IMR-90 (cell line): ENCODE measurements at places on chromosomes 12 and 14. TPM values are rescaled to one million over a fixed set of nuclear protein-coding genes. Genes with fewer than 3 reads are reported as not detected.
A peak's percentile ranks its signal among the peaks of the same experiment; 100 is the strongest.

OTX2 gene
- not detected in 2 replicates for total RNA-seq

NKX2-8 gene
- not detected in 2 replicates for total RNA-seq

ZC2HC1C gene
- total RNA-seq: 0.28 and 0.54 TPM in 2 replicates

GRCh38 chr12:129246630-129247029 lies 393.4 kb downstream of the GLT1D1 start:
- H3K36me3 ChIP-seq: no peaks in the 10 kb centered on the region
- no peaks in the 10 kb centered on the region for H3K4me1 ChIP-seq
- no peaks in the 10 kb centered on the region for H3K27me3 ChIP-seq
- DNase-seq: no peak
- H3K4me3 ChIP-seq: no peak overlapping the region
- no peak overlapping the region for H3K27ac ChIP-seq

DNA sequence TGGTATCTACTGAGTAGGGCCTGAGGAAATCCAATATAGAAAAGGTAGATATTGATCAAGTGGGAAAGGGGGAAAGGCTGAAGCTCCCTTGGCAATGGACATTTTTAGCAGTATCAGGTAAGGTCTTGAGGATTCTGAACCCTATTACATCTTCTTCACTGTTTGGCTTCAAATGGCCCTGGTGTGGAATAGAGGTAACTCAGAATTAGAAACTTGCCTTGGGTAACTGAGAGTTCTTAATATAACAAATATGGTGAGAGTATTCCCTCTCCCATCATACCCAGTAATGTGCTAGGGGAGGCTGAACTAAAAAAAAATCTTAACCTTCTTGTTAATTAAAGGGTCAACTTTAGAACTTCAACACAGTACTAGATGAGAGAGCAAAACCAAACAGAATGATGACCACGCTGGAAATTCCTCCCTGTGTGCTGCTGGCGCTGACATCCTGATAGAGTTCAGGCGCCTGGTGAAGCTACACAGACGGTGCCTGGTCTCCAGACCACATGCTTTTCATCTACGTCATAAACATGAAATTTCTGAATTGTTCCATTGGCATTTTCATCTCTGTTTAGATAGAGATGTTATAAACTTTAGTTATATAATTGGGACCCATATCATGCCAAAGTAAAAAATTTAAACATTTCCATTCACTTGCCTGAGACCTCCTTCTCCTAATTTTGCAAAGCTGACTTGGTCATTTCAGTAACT lies 128.3 kb downstream of the AKAP6 start:
- H3K27me3 ChIP-seq: no peaks in the 10 kb centered on the region
- no peak overlapping the region; the same call in 1 of the 2 replicates for H3K27ac ChIP-seq
- H3K36me3 ChIP-seq: no peaks in the 10 kb centered on the region
- peak; percentile 84 for DNase-seq
- peaks cover 2% of the 10 kb centered on the region; the same call in 1 of the 2 replicates for H3K4me1 ChIP-seq

- peaks cover 12% of the 10 kb centered on the region for H3K4me1 ChIP-seq
- H3K27me3 ChIP-seq: no peaks in the 10 kb centered on the region
- no peak overlapping the region for H3K4me3 ChIP-seq
- peaks cover 17% of the 10 kb centered on the region for H3K36me3 ChIP-seq
- peak; percentile 80 for DNase-seq
These were observed 108.7 kb downstream of the BCAT1 start for GRCh38 chr12:24840046-24840800.

DNA sequence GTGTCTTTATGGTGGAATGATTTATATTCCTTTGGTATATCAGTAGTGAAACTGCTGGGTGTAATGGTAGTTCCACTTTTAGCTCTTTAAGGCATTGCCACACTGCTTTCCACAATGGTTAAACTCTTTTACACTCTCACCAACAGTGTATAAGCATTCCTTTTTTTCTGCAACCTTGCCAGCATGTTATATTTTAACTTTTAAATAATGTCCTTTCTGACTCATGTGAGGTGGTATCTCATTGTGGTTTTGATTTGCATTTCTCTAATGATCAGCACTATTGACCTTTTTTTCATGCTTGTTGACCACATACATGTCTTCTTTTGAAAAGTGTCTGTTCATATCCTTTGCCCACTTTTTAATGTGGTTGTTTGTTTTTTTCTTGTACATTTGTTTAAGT lies 142.5 kb downstream of the MSRB3 start:
- H3K27ac ChIP-seq: no peak overlapping the region
- peaks cover 7% of the 10 kb centered on the region for H3K36me3 ChIP-seq
- H3K27me3 ChIP-seq: no peaks in the 10 kb centered on the region
- no peak for DNase-seq

GRCh38 chr12:2318286-2318685 lies 265.5 kb downstream of the CACNA1C start:
- no peaks in the 10 kb centered on the region for H3K36me3 ChIP-seq
- no peaks in the 10 kb centered on the region for H3K27me3 ChIP-seq
- DNase-seq: no peak
- H3K4me3 ChIP-seq: no peak overlapping the region
- no peak overlapping the region for H3K27ac ChIP-seq
- H3K4me1 ChIP-seq: peaks cover 15% of the 10 kb centered on the region

GRCh38 chr12:94228488-94228907 lies 80.1 kb downstream of the PLXNC1 start:
- H3K36me3 ChIP-seq: no peaks in the 10 kb centered on the region
- no peak for DNase-seq
- no peak overlapping the region for H3K27ac ChIP-seq
- peaks cover 51% of the 10 kb centered on the region for H3K27me3 ChIP-seq
- peaks cover 5% of the 10 kb centered on the region; the same call in 1 of the 2 replicates for H3K4me1 ChIP-seq

GRCh38 chr12:54603173-54603814 lies 14.8 kb upstream of the PPP1R1A start:
- no peaks in the 10 kb centered on the region for H3K36me3 ChIP-seq
- DNase-seq: peak; percentile 65
- peaks cover 3% of the 10 kb centered on the region; the same call in 1 of the 2 replicates for H3K27me3 ChIP-seq
- H3K4me1 ChIP-seq: no peaks in the 10 kb centered on the region
- H3K4me3 ChIP-seq: no peak overlapping the region

DNA sequence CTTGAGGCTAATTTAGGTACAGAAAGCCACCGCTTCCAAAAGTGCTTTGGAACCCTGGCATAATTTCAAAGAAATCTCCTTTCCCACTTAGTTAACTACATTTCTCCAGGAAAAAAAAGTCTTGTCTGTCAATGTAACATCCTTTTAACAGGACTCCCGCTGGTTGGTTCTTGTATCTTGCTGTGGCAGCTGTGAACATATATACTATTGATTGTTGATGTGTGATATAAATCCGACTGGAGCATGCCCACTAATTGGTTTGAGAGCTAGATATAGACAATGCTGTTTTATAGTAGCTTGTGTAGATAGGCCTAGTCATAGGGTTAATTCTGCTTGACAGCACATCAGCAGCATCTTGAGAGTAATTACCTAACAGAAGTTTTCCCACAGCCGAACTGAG lies 89.6 kb downstream of the MSRB3 start:
- DNase-seq: no peak
- H3K27me3 ChIP-seq: no peaks in the 10 kb centered on the region
- no peak overlapping the region for H3K27ac ChIP-seq
- H3K36me3 ChIP-seq: peaks cover 6% of the 10 kb centered on the region
- H3K4me1 ChIP-seq: peaks cover 3% of the 10 kb centered on the region; the same call in 1 of the 2 replicates

- H3K27me3 ChIP-seq: no peaks in the 10 kb centered on the region
- H3K4me3 ChIP-seq: no peak overlapping the region
- H3K36me3 ChIP-seq: peaks cover 3% of the 10 kb centered on the region
- H3K27ac ChIP-seq: peak overlapping the region; percentile 95
- peaks cover 38% of the 10 kb centered on the region for H3K4me1 ChIP-seq
- DNase-seq: no peak
These were observed 2.4 kb upstream of the TBX3 start for GRCh38 chr12:114686426-114686772.

DNA sequence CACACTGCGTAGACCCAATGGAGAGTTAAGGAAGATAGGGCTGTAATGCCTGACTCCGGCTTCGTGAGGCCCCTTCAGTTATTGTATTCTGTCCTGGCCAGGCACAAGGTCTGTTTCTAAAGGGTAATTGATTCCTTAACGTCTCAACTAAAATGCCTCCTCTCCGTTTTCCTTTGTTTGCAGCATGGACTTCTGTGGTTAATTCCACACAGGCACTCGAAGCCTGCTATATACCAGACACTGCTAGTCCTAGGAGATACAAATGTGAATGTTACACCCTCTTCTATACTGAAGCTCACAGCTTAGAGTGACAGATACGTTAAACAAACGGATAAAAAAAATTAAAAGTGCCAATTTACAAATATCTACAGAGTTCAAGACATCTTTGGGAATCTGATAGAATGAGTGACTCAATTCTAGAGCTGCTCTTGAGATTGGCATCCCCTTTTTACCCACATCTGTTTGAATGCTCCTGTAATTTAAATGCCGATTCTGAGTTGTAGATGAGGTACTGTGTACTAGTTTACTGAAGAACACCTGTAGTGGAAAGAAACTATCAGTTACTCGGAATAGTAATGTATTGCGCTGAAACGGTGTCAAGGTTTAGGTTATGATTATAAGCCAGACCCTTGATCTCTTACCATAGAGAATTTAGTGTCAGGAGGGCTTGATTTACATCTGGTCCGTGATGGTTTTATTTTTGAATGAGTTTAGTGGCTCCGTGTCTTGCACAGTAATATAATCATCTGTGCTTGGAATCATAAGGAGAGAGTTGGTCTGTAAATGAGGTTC lies 784 bp downstream of the PSMA6 start:
- H3K27ac ChIP-seq: peak overlapping the region; percentile 90
- peak; percentile 4 for DNase-seq
- H3K27me3 ChIP-seq: no peaks in the 10 kb centered on the region
- H3K36me3 ChIP-seq: peaks cover 2% of the 10 kb centered on the region

DNA sequence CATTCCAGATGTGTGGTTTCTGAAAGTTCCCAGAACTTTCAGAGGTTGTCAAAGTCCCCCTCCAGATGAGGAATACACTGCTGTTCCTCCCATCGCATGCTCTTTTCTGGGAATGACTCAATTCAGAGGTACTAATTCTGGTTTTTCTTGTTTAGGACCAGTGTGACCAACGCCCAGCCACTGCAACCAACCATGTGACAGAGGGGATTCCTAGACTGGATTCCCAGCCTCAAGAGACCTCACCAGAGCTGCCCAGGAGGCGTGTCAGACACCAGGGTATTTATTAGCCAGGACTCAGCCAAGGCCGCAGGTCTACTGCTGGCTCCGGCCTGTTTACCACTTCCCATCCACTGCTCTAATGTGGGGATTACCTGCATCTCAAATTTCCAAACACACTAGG lies 24.2 kb downstream of the TRAFD1 start:
- H3K4me1 ChIP-seq: peaks cover 2% of the 10 kb centered on the region; the same call in 1 of the 2 replicates
- H3K36me3 ChIP-seq: peaks cover 71% of the 10 kb centered on the region
- no peak for DNase-seq

GRCh38 chr12:114344303-114344663 lies 61.7 kb downstream of the TBX5 start:
- no peak for DNase-seq
- no peak overlapping the region for H3K4me3 ChIP-seq
- 0 out of 2 replicates have a peak, but pooled peaks cover 2% of the 10 kb centered on the region for H3K4me1 ChIP-seq
- H3K27me3 ChIP-seq: no peaks in the 10 kb centered on the region
- H3K36me3 ChIP-seq: no peaks in the 10 kb centered on the region

DNA sequence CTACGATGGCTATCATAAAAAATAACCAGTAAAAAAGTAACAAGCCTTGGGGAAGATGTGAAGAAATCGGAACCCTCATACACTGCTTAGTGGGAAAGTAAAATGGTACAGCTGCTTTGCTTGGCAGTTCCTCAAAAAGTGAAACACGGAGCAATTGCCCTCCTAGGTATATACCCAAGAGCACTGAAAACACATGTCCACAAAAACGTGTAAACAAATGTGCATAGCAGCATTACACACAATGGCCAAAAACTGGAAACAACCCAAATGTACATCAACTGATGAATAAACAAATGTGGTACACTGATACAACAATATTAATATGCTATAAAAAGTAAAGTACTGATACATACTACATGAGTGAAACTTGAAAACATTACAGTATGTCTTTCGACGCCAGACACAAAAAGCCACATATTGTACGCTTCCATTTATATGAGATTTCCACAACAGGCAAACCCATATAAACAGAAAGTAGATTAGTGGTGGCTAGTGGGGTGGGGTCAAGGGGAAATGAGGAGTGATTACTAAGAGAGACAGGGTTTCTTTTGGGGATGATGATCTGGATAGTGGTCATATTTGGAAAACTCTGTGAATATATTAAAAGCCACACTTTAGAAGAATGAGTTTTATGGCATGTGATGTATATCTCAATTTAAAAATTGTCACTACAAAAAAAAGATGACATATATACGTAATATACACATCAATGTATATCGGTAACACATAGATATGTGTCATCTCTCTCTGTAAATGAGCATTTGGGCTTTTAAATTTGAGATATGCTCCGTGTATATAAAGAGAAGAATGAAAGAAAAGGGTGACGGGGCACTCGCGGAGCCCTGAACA lies 996 bp downstream of the SLC41A2 start:
- DNase-seq: peak; percentile 24
- H3K27ac ChIP-seq: no peak overlapping the region
- peaks cover 10% of the 10 kb centered on the region for H3K4me1 ChIP-seq
- H3K4me3 ChIP-seq: peak overlapping the region; percentile 62
- H3K27me3 ChIP-seq: peaks cover 24% of the 10 kb centered on the region
- no peaks in the 10 kb centered on the region for H3K36me3 ChIP-seq

- H3K4me1 ChIP-seq: no peaks in the 10 kb centered on the region
- H3K4me3 ChIP-seq: no peak overlapping the region
- no peak for DNase-seq
- peaks cover 2% of the 10 kb centered on the region; the same call in 1 of the 2 replicates for H3K27me3 ChIP-seq
- H3K27ac ChIP-seq: no peak overlapping the region
- H3K36me3 ChIP-seq: no peaks in the 10 kb centered on the region
These were observed 101.5 kb upstream of the RAP1B start for GRCh38 chr12:68509242-68509641.

- peaks cover 18% of the 10 kb centered on the region for H3K4me1 ChIP-seq
- H3K36me3 ChIP-seq: no peaks in the 10 kb centered on the region
- H3K4me3 ChIP-seq: no peak overlapping the region
- no peak for DNase-seq
- no peaks in the 10 kb centered on the region for H3K27me3 ChIP-seq
These were observed 268.4 kb upstream of the PELI2 start for GRCh38 chr14:55849833-55850232.
